ENCODE measurements at places on chromosomes 2 and 18.

GRCh38 chr2:143808166-143808565, 678.9 kb downstream of the ARHGAP15 start:
- no peak for DNase-seq

DNA sequence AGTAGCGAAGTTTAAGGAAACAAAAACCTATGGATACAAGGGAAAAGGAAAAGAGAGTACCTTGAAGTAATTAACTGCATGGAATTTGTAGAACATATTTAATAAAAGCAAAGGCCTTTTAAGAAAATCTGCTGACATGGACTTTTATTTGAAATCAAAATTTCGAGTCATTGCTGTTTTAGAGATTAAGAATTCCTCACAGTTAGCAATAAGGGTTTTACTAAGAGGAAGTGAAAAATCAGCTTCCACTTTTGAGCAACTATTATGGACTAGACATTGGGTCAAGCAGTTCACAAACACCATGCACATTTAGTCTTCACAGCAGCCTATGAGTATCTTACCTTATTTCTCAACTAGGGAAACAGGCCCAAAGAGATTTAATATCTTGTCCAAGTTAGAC, 876.3 kb downstream of the BCL11A start:
- no peak for DNase-seq

DNA sequence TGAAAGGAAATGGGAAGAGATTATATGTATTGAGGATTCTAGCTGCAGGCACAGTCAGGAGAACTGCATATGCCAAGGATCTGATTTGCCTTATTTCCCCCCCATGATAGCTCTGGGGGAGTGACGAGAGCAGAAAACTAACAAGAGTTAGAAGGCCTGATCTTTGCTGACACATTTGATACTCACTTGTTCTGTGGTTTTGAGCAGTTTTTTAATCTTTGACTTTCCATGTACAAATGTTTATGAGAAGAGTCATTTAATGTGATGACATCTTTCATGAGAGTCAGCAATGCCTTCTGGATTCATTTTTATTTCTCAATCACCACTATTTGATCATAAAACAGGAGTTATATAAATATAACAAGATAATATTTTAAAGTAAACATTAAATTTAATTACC, 12.7 kb upstream of the SERPINB7 start:
- DNase-seq: no peak

- no peak for DNase-seq
Measured at GRCh38 chr2:73111073-73112025, 1.4 kb downstream of the RAB11FIP5 start.
